ENCODE measurements at places on chromosomes 16 and 17.
A peak's percentile ranks its signal among the peaks of the same experiment; 100 is the strongest.

- no peak for DNase-seq
Observed at GRCh38 chr17:41420134-41420533, 4.3 kb downstream of the KRT37 start.

GRCh38 chr16:10362077-10362863 is 23.6 kb upstream of the ATF7IP2 start:
- DNase-seq: no peak

- DNase-seq: no peak
Observed at GRCh38 chr16:4520913-4521312, 17.7 kb downstream of the CDIP1 start.

DNA sequence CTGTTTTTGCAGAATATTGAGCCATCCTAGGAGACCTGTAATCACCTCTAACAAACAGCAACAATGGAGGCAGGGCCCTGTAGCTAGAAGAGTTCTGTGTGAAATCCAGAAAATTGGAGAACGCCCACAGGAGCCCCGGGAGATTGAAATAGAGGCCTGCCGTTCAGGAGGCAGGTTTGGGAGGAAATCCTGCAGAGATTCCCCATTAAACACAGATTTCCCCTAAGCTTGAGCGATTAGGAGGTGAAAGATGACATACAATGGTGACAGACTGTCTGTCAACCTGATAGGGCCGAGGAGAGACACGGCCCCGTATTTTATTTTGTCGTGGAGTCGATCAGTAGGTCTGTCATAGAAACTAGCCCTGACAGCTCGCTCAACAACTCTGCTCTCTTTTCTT is 18.2 kb downstream of the CDK5RAP3 start:
- DNase-seq: no peak

DNA sequence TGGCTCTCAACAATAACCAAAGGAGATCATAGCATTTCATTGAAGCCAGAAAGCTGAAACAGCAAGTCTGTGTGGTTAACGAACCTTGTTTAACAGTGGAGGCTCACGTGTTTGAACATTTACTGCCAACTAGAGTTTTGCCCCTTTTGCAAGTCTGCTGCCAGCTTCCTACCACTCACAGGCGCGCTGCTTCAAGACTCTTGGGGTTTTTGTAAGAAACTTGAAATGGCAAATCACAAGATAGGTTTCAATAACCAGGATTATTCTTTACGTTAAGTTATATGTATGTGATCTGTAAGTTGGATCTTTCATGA is 1.2 kb downstream of the SNTB2 start:
- DNase-seq: peak; percentile 36

DNA sequence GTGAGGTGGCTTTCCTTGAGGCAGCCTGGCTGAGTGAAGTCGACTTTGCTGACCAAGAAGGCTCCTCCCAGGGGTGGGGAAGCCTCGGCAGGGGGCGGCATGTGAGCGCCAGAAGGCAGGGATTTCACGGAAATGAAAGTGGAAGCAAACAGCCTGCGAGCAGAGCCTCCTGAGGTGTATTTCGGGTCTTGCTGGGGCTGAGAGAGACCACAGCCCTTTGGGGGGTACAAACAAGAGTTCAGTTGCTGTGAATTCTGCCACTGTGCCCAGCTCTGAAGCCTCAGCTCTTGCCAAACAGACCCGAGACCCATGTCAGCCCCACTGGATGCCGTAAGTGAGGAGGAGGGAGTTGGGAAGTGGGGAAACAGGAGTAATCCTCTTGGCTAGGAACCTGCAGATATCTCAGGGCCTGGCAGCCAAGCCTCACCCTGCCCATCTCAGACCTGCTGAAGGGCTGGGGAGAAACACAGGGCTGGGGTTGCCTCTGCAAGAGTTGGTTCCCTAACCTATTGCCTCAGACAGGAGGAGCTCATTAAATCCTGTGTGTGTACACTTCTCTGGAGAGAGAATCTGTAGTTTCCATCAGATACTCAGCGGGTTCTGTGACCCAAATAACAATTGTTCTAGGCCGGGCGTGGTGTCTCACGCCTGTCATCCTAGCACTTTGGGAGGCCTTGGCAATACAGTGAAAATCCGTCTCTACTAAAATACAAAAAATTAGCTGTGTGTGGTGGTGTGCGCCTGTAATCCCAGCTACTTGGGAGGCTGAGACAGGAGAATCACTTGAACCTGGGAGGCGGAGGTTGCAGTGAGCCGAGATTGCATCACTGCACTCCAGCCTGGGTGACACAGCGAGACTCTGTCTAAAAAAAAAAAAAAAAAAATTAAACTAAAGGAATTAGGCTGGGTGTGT is at the start of gene IFI35:
Gene IFI35, plus strand, starts transcription at position 146 of the 913 bp plus-strand sequence. Its CDS starts 164 bp downstream, at position 310.
- peak; percentile 90 for DNase-seq

- DNase-seq: no peak
Observed at GRCh38 chr16:49094471-49094870, 187.2 kb downstream of the CBLN1 start.

DNA sequence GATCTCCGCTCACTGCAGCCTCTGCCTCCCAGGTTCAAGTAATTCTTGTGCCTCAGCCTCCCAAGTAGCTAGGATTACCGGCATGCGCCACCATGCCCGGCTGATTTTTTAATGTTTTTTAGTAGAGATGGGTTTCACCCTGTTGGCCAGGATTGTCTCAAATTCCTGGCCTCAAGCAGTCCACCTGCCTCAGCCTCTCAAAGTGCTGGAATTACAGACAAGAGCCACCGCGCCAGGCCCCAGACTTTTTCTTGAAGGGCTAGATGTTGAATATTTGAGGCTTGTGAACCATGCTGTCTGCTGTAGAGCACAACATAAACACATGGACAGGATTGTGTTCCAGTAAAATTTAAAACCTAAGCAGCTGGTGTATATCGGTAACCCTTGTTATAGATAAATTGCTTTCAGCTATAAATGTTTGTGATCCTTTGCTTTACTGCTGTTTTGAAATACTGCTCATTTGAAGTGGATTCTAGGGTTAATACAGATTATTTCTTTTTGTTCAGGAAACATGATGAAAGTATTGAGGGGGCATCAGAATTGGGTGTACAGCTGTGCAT is 12.4 kb downstream of the WSB1 start:
- DNase-seq: no peak

DNA sequence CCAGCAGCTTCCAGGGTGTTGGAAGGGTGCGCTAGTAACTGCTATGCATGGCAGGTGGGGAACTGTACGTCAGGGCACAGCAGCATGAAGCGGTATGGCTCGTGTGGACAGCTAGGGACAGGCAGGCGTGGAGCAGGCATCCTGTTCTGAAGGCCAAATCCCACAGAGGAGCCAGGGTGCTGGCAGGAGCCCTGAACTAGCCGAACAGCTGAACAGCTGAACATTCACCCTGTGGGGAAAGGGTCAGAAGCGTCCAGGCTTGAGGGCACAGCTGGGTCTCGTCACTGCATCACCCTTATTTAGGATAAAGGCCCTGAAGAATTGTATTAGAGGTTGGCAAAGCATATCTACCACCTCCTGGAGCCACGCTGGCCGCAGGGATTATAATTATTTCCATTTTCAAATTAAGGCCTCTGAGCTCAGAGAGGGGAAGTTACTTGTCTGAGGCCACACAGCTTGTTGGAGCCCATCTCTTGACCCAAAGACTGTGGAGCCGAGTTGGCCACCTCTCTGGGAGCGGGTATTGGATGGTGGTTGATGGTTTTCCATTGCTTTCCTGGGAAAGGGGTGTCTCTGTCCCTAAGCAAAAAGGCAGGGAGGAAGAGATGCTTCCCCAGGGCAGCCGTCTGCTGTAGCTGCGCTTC is 3.3 kb upstream of the STH start:
- no peak for DNase-seq

DNA sequence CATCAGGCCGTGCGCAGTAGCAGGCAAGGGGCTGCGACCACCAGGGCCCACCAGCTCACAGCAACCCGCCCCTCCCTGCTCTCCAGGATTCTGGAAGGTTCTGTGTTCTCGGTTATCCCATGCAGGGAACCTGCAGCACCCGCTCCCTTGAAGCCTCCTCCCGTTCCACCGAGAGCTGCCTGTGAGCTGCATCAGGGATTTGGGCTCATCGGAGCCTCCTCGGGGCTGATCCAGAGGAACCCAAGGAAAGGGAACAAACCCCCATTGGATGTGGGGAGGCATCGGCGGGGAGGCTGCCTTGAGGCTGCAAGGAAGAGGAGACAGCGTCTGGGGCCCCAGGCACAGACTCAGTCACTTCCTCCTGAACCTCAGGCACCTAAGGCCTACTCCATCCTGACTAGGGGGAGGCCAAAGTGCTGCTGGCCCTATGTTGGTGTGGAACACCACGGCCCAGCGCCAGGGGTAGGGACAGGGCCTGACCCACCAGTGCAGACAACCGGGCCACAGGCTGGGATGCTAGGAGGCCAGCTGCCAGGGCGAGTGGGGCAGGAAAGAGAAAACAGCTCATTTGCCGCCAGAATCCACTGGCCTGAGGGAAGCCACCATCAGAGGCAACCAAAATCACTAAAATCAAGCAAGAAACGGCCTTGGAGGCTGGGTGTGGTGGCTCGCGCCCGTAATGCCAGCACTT is 14.4 kb upstream of the LGALS3BP start:
- no peak for DNase-seq

DNA sequence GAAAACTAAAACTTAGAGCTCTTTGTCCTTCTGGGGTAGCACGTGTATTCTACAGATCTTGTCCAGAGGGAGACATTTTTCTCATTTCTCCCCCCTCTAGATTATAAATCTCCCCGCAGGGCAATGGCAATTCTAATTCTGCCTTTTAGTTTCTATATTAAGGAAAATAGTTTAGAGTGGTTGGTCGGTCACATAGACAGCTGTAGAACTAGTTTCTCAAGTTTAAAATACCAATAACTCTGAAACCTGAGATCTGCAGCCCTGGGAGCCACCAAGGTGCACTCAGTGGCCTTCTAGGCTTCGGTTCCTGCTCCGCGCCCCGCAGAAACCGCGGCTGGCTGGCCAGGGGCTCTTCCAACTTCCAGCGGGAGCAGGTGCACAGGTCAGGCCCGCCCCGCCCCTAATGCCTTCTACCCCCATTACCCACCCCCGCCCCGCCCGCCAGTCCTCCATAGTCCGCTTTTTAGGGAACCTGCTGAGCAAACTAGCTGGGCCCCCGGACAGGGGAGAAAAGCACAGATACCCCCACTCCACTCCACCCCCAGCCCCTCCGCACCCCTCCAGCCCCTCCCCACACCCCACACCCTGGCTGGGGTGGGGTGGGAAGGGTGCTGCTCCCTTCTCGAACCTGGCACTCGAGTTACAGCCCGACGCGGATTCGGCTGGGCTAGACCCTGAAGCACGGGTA is 431 bp downstream of the SLFN11 start:
- DNase-seq: peak; percentile 40

GRCh38 chr16:21608639-21609328 is 9.4 kb downstream of the METTL9 start:
- no peak for DNase-seq

DNA sequence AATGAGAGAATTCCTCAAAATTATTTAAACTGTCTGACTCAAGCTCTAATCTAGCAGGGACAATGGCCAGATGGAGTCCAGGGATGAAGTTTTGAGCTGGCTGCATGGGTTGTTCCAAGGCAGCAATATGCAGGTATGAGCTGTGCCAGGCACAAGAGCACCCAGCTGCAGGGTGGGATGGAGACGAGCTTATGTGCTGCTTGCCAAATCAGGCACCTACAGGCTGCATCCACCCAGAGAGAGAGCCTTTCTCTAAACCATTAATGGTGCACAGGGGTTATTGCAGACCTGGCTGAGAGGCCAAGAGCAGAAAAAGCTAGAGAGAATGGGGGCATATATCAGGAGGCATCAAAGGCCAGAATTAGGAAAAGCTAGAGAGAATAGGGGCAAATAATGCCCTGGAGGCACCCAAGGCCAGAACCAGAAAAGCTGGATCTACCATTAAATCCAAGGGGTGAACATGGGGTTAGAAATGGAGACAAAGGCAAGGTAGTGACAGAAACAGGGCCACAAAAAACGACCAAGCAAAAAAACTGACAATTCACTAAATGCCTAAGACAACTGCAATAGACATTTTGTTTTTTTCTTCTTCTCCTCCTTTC is 11.0 kb downstream of the KRT33A start:
- no peak for DNase-seq

DNA sequence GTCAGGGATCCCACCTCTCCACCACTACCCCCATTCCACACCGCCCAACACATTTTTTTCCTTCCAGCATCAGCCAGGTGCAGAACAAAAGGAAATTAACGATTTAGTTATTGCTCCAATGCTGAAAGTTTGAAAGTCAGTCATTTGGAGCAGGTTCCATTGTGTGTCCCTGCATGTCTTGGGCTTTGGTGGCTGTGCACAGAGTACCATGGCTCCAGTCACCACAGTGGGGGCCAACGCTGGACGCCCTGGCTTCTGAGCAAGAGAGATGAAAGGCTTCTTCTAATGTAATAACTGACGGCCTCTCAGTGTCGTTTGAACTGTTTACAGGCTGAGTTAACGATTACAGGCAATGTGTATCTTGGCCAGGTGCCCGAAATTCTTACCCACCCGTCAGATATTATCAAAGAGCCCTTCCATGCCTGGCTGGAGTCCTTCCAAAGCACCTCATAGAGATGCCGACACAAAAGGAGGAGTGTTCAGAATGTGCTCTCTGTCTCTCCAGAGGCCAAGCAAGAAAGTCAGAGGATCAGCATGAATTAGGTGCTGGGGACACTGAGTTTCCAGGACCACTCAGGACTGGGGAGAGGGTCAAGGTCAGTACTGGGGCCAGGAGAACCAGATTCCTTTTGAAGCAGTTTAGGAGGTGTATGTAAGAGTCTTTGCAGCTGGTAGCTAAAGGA is 25.9 kb downstream of the RNF43 start:
- DNase-seq: no peak

Data from CD4-positive, alpha-beta T cell (primary cell).